ENCODE measurements at places on chromosomes 11 and 22.

- H3K27me3 ChIP-seq, result no peaks in the 10 kb centered on the region
- peaks cover 40% of the 10 kb centered on the region for H3K36me3 ChIP-seq
- H3K4me3 ChIP-seq, result no peak overlapping the region
- peaks cover 8% of the 10 kb centered on the region for H3K4me1 ChIP-seq
- H3K27ac ChIP-seq, result no peak overlapping the region
- DNase-seq, result no peak
Measured at GRCh38 chr22:49956914-49957825, 3.4 kb upstream of the PIM3 start.

DNA sequence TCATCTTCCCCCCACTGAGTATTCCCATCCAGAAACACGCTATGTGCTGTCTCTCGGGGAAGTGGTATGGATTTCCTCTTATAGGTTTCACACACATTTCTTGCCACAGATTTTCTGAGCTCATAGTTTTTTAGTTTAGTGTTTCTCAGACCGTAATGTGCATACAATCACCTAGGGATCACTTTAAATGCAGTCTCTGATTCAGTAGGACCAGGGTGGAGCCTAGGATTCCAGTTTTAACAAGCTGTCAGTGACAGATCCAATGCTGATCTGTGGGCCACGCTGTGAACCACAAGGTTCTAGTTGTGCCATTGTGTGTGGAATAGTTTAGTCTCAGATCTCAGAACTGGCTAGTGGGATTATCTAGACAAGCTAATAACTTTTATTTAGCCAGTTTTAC lies 23.7 kb upstream of the CXCR5 start:
- H3K4me1 ChIP-seq, result peaks cover 6% of the 10 kb centered on the region
- H3K27me3 ChIP-seq, result no peaks in the 10 kb centered on the region
- H3K36me3 ChIP-seq, result peaks cover 2% of the 10 kb centered on the region
- DNase-seq, result no peak

GRCh38 chr22:29795663-29796062 lies 28.5 kb downstream of the UQCR10 start:
- H3K36me3 ChIP-seq, result peaks cover 57% of the 10 kb centered on the region
- DNase-seq, result no peak
- H3K4me1 ChIP-seq, result no peaks in the 10 kb centered on the region

DNA sequence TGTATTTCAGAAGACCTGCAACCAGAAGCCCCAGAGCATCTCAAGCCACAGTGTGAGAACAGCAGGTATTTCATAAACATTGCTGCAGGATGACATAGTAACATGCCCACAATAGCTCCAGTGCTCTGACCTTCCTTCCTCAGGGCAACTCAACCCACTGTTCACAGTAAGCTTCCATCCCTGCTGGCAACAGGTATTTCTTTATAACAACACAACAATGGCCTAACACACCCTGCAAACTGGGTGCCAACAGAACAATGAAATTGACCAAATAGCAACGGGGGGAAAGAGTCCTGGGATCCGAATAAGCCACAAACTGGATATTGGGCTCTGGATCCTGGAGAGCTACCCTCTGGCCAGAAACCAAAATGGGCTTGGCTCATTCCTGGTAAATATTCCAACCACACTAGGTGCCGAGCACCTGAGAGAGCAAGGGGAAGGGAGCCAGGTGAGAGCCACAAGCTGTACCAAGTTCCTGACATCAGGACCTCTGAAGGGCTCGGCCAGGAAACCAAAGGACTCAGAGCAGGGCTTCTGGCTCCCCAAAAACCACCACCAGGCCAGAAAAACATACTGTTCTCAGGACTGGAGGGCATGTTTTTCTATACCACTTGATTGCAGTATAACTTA lies 99.5 kb downstream of the MICAL3 start:
- no peak for DNase-seq
- H3K36me3 ChIP-seq, result no peaks in the 10 kb centered on the region
- H3K4me1 ChIP-seq, result peaks cover 51% of the 10 kb centered on the region

DNA sequence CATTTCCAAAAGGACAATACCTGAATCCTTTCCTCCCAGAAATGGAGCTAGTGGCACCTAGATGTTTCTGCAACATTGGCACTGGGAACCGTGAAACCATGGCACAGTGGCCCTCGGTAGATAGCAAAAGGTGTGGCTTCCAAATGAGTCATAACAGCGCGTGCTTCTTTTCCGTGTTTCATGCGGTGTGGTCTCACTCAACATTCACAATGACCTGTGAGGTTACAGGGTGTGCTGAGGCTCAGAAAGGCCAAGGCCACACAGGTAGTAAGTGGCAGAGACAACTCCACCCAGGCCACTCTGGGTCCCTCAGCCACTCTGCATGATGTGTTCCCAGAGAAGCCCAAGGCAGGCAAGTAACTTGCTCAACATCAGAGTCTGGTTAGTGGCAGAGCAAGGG lies 67.4 kb downstream of the TP53I11 start:
- DNase-seq, result no peak
- no peaks in the 10 kb centered on the region for H3K36me3 ChIP-seq
- no peak overlapping the region for H3K4me3 ChIP-seq
- H3K27ac ChIP-seq, result peak overlapping the region; percentile 14
- H3K4me1 ChIP-seq, result peaks cover 18% of the 10 kb centered on the region
- no peaks in the 10 kb centered on the region for H3K27me3 ChIP-seq

GRCh38 chr11:18748766-18749365 lies 22.9 kb upstream of the IGSF22 start:
- H3K27ac ChIP-seq, result no peak overlapping the region
- H3K4me3 ChIP-seq, result no peak overlapping the region
- no peaks in the 10 kb centered on the region for H3K4me1 ChIP-seq
- DNase-seq, result no peak

DNA sequence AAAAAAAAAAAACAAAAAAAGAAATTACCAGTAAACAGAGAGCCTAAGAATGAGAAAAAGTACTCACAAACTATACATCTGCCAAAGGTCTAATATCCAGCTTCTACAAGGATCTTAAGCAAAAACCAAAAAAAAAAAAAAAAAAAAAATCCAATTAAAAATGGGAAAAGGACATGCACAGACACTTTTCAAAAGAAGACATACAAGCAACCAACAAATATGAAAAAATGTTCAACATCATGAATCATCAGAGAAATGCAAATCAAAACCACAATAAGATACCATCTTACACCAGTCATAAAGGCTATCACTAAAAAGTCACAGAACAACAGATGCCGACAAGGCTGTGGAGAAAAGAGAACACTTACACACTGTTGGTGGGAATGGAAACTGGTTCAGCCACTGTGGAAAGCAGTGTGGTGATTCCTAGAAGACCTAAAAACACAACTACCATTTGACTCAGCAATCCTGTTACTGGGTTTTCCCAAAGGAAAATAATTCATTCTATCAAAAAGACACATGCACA lies 18.3 kb downstream of the MS4A6A start:
- no peaks in the 10 kb centered on the region for H3K4me1 ChIP-seq
- DNase-seq, result no peak
- peaks cover 12% of the 10 kb centered on the region for H3K27me3 ChIP-seq
- H3K4me3 ChIP-seq, result no peak overlapping the region
- peaks cover 3% of the 10 kb centered on the region for H3K36me3 ChIP-seq
- no peak overlapping the region for H3K27ac ChIP-seq

- H3K4me3 ChIP-seq, result no peak overlapping the region
- H3K36me3 ChIP-seq, result no peaks in the 10 kb centered on the region
- H3K27ac ChIP-seq, result no peak overlapping the region
- H3K27me3 ChIP-seq, result peaks cover 25% of the 10 kb centered on the region
- H3K4me1 ChIP-seq, result peaks cover 3% of the 10 kb centered on the region
Measured at GRCh38 chr11:78350646-78351165, 66.9 kb downstream of the GAB2 start.
